Testis (tissue), 5 donors: ENCODE measurements at places on chromosomes 4 and X. TPM values are rescaled to one million over a fixed set of nuclear protein-coding genes. Genes with fewer than 3 reads are reported as not detected.

Gene UGT2B17
- total RNA-seq = 0.24 TPM

Gene PPARGC1A
- total RNA-seq = 33.0 TPM

Gene SPIN2A
- total RNA-seq = 0.99 TPM

Gene FABP2
- not detected for total RNA-seq

Gene NEUROG2
- total RNA-seq = 0.62 TPM

Gene SLC10A4
- 1.1 TPM for total RNA-seq

Gene FAM184B
- total RNA-seq = 0.08 TPM

Gene BTC
- total RNA-seq = 1.0 TPM

DNA sequence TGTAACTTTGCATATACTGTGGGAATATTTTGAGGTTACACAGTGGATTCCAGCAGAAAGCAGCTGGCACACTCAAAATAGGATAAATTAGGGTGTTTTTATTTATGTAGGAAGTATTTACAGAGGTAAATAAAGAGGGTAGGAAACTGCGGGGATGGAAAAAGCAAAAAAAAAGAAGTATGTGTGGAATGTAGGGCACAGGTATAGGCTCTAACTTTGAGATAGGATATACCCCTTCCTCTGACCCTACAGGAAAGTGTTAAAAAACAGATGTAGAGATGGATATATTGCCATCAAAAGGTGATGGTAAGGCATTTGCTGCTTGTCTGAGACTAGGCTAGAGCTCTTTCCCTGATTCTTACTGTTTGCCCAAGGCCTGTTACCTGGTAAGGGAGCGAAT lies 173.1 kb upstream of the ANK2 start:
- H3K4me1 ChIP-seq = no peaks in the 10 kb centered on the region
- H3K4me3 ChIP-seq = no peak overlapping the region
- no peaks in the 10 kb centered on the region for H3K27me3 ChIP-seq
- H3K36me3 ChIP-seq = no peaks in the 10 kb centered on the region

DNA sequence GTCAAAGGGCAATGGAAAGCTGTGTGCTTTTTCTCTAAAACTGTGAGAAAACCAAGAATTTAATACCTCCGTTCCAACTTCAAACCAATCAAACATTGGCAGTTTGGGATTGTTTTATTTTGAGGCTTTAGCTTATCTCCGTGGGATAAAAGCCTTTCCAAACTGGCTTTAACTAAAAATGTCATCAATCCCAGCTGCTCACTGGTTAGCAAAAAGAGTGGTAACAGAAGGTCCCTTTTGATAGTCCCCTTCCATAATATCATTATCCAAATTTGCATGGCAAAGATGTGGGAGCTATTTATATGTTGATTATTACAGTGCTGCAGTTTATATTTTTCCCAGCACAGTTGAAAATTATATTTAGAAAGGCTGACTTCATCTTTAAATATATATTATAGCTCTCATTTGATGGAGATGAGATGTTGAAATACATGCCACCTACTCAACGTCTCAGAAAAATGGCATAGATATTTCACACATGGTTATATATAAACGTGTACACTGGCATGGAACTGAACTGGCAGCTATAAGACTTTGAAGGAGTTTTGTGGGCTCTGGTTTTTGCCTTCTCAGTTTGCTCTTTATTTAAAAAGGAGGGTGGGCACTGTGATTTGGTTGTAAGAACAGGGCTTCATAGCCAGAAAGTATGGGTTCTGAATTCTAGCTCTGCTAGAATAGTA lies 707.1 kb upstream of the SLIT2 start:
- H3K27me3 ChIP-seq = no peaks in the 10 kb centered on the region
- no peak overlapping the region for H3K4me3 ChIP-seq
- no peak overlapping the region for H3K27ac ChIP-seq
- H3K36me3 ChIP-seq = no peaks in the 10 kb centered on the region
- no peaks in the 10 kb centered on the region for H3K4me1 ChIP-seq

DNA sequence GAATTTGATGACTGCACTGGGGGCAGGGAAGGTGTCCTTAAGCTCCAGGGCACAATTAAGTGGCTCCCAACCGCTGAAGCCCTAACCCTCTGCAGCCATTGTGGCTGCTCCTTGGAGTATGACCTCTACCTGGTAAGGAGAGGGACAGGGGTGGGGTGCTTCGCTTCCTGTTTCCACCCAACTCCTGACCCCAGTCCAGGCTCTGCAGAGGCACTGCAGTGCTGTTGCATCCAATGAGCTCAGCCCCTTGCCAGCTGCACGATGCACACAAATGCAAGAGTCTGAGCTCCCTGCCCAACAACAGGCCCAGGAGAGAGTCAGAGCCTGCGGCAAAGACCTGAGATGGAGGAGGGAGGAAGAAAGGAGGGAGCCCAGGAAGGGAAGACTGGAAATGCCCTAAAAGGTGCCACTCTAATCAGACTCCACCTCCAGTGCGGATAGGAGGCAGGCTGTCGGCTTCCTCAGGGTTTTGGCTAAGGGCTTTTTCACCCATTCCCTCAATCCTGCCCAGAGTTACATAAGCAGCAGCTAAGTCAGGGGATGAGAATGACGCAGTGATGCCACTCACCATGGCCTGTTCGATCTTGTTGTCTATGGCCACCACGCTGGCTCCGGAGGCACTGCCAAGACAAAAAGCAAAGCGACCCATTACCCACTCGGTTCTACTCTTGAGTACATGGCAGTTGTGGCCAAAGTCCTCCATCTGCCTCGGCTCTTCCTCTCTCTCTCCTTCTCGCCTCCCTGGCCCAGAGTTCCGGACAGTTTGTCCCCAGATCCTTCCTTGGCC lies 60.1 kb downstream of the TSC22D3 start:
- no peaks in the 10 kb centered on the region for H3K36me3 ChIP-seq
- H3K4me3 ChIP-seq = peak overlapping the region; percentile 82
- peaks cover 11% of the 10 kb centered on the region for H3K4me1 ChIP-seq
- no peak for DNase-seq
- H3K27me3 ChIP-seq = no peaks in the 10 kb centered on the region

GRCh38 chr4:1515763-1516162 lies 109.5 kb upstream of the NKX1-1 start:
- no peak for DNase-seq
- no peaks in the 10 kb centered on the region for H3K36me3 ChIP-seq
- H3K4me3 ChIP-seq = no peak overlapping the region
- H3K27me3 ChIP-seq = no peaks in the 10 kb centered on the region

DNA sequence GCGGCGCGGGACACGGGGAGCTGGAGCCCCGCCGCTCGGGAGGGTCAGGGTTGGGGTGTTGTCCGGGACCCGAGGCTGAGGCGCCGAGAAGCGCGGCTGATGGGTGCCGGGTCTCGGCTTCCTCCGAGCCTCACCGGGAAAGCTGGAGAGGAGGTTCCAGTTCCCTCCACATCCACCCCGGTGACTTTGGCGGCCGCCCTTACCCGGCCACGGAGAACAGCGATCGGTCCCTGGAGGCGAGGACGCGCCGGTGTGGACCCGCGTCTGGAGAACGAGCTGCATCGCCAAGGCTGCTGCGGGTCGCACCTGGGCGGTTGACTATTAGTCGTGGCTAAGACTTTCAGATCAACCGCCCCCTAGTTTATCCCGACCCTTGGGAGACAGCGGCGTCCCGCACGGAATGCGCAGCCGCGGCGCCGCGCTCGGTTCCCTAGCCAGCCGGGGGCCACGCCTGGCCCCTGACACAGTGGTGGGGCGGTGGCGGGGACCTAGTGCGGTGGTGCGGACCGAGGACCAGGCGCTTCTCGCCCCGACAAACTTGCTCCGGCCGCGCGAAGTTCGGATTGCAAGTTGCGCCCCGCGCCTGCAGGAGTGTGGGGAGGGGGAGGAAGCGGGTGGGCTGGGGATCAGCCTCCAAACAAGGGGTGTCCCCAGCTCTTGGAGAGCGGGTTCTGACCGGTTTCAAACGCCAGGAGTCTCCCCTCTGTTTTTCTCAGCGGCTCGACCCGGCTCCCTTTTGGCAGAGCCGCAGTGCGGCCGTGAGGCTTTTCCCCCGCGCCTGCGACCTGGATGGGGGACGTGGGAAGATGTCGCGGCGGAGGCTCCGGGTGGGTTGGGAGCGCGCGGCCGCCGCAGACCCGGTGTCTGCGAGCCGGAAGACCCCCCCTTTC lies 568 bp downstream of the FHDC1 start:
- H3K27me3 ChIP-seq = no peaks in the 10 kb centered on the region
- peak overlapping the region; percentile 19 for H3K27ac ChIP-seq
- DNase-seq = peak; percentile 23
- peaks cover 4% of the 10 kb centered on the region for H3K4me1 ChIP-seq

DNA sequence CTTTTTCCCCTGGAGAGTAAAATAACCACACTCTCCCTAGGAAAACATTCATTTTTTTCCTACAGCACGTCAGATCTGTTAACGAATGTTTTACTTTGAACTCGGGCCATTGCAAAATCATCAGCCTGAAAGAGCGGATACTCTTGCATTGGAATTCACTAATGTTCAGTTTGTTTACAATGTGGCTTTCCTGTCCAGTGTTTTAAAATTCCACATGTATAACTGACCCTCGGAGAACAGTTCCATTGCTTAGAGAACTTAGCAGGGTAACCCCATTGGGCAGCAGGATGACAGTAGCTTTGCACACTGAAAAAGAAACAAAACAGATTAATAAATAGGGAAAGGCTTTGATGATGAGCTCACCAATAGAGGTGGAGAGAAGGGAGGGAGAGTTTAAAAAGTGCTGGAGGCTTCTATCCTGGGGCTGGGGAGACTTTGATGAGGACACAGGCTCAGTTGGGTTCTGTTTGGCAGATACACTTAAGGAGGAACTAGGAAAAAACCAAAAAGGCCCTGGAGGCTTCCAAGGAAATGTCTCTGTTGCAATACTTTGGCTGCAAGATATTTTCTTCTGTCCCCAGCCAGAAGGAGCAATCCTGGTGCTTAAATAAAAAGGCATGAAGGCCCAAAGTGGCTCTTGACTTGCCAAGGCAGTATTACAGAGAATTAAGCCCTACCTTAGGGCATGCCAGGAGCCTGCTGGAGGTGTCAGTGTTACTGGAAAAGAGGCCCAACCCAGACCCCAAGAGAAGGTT lies 143.1 kb downstream of the ARSF start:
- H3K27ac ChIP-seq = no peak overlapping the region
- H3K4me3 ChIP-seq = no peak overlapping the region

GRCh38 chrX:7941390-7942042 lies 14.3 kb upstream of the PNPLA4 start:
- no peak overlapping the region for H3K27ac ChIP-seq
- no peaks in the 10 kb centered on the region for H3K4me1 ChIP-seq
- H3K36me3 ChIP-seq = no peaks in the 10 kb centered on the region
- DNase-seq = peak; percentile 16
- H3K27me3 ChIP-seq = no peaks in the 10 kb centered on the region
- no peak overlapping the region for H3K4me3 ChIP-seq

DNA sequence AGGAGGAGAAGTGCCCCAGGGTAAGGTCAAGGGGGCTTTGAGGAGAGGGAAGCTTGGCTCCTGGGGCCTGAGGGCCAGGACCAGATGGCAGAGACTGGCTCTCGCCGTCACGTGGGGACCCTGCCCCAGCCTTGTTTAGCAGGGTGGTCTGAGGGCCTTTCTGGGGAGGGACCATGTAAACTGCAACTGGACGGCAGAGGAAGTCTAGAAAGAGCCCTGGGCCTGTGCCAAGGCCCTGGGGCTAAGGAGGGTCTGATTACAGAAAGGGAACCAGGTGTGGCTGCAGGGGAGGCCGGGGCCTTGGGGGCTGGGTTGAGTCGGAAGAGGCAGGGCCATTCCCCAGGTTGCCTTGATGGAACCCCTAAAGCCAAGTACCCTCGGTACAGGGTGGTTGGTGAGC lies 1.8 kb upstream of the HGFAC start:
- no peak overlapping the region for H3K27ac ChIP-seq
- no peaks in the 10 kb centered on the region for H3K36me3 ChIP-seq
- no peak for DNase-seq
- H3K27me3 ChIP-seq = no peaks in the 10 kb centered on the region
- H3K4me1 ChIP-seq = peaks cover 3% of the 10 kb centered on the region

DNA sequence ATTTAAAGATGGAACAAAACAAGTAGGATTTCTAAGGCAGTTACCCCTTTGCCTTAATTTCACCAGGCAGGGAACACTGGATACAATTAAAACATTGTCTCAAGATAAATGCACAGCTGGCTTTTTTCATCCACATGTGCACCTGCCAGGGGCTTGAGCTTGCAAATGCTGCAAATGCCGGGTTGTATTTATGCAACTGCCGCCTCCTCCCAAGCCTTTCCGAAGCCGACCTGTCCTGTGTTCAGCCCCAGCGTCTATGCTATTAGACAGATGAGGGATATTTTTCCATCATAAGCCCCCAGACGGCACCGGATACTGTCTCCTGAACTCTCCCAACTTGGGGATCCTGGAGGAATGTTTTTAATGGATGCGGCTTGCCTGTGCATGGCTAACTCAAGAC lies 251.6 kb downstream of the CRLF2 start:
- no peak overlapping the region for H3K4me3 ChIP-seq
- H3K36me3 ChIP-seq = no peaks in the 10 kb centered on the region
- DNase-seq = no peak
- H3K27me3 ChIP-seq = no peaks in the 10 kb centered on the region
